Right ventricle myocardium inferior (tissue), 1 donor: ENCODE measurements at places on chromosomes 1 and 21. TPM values are rescaled to one million over a fixed set of nuclear protein-coding genes. Genes with fewer than 3 reads are reported as not detected.

SH2D1B gene
- 0.24 TPM for total RNA-seq

HSD3B1 gene
- not detected for total RNA-seq

PTPRF gene
- total RNA-seq: 7.7 TPM

SYDE2 gene
- 20.7 TPM for total RNA-seq

LIX1L gene
- total RNA-seq: 25.8 TPM

DNA sequence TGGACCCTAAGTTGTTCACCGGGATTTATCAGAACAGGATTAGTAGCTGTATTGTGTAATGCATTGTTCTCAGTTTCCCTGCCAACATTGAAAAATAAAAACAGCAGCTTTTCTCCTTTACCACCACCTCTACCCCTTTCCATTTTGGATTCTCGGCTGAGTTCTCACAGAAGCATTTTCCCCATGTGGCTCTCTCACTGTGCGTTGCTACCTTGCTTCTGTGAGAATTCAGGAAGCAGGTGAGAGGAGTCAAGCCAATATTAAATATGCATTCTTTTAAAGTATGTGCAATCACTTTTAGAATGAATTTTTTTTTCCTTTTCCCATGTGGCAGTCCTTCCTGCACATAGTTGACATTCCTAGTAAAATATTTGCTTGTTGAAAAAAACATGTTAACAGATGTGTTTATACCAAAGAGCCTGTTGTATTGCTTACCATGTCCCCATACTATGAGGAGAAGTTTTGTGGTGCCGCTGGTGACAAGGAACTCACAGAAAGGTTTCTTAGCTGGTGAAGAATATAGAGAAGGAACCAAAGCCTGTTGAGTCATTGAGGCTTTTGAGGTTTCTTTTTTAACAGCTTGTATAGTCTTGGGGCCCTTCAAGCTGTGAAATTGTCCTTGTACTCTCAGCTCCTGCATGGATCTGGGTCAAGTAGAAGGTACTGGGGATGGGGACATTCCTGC, 3.9 kb upstream of the OLFML3 start:
- DNase-seq: no peak

- peak; percentile 31 for DNase-seq
Observed at GRCh38 chr21:45513741-45514310, 28.4 kb downstream of the SLC19A1 start.

GRCh38 chr1:34781071-34781843, at the start of gene GJB3:
GJB3 (plus strand) TSS chr1:34781214; CDS start chr1:34784763, 3,549 bp downstream.
- no peak for DNase-seq

DNA sequence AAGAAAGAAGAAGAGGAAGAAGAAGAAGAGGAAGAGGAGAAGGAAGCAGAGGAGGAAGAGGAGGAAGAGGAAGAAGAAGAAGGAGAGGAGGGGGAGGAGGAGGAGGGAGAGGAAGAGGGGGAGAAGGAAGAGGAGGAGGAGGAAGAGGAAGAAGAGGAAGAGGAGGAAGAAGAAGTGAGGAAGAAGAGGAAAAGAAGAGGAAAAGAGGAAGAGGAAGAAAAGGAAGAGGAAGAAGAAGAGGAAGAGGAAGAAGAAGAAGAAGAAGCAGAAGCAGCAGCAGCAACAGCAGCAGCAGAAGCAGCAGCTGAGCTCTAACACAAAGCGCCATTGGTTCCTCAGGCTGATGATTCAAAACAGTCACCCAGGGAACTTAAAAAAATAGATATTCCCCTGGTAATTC, 34.0 kb downstream of the DNAI4 start:
- no peak for DNase-seq

- no peak for DNase-seq
Observed at GRCh38 chr1:70353601-70354331, 756 bp downstream of the ANKRD13C start.

DNA sequence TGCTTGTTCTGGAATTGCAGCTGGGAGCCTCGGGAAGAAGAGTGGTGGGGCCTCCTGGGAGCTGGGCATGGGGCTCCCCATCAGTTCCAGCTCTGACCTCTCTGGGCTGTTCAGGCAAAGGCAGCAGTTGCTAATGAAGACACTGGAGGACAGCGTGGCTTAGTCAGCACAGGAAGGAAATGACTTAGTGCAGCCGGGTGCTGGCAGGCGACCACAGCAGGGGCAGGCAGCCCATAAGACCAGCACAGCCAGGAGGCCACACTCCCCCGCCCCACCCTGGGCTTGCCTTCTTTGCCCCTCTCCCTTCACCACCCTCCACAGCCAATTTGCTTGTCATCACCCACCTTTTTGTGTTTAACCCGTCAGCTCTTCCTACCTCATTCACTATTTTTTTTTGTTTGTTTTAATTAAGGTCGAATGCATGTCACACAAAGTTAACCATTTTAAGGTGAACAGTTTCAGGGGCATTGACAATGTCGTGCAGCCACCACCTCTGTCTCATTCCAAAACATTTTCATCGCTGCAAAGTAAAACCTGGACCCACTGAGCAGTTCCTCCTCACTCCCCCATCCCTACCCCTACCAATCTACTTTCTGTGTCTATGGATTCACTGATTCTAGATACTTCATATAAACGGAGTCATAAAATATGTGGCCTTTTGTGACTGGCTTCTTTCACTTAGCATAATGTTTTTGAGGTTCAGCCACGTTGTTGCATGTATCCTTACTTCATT, 10.9 kb downstream of the OLIG2 start:
- DNase-seq: no peak

DNA sequence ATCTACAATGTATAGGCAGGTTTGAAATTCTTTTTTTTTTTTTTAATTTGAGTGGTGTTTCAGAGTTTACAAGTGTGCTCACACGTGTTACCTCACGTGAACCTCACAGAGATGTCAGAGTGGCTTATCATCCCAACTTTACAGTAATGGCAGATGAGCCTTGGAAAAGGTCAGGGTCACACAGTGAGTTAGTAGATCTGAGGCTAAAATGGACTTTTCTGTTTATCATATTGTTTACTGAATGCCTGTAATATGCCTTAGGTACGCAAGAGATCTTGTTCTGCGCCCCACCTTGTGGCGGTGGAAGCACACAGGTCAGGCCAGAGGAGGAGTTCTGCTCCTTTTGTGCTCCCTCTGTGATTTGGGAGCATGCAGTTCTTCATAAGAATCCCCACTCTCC, 80.0 kb downstream of the DYRK1A start:
- DNase-seq: no peak

DNA sequence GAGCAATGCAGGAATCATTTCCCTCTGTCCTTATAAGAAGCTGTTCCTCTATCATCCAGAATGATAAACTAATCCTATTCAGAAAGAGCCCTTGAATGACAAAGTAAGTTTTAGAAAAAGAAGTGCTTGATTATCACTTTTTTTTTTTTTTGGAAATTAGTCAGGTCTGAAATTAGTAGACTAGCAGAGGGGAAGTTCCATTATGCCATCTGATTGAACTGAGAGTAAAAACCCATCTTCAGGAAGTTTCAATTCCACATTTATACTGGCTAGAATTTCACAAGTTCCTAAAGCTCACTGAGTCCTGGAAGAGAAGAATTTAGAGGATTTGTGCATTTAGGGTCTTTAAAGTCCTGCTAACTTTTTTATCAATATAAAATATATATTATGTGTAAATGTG, 128.8 kb upstream of the COA6 start:
- DNase-seq: no peak

DNA sequence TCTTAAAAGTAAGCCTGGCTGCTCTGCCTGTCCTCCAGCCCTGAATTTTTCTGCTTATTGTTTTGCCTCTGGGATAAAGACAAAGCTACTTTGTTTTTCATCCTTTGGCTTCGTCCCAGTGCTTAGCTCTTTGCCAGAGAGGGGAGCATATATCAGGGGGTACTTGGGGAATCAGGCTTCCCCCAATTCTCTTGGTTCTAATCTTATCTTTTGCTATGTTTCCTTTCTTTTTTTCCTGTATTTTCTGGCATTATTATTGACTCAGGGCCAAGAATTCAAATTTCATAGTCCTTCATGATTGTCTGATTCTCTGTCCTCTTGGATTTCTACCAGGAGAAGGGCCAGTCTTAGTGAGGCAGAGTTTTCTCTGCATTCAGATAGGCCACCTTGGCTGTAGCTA, 51.2 kb downstream of the GIPC2 start:
- DNase-seq: no peak

DNA sequence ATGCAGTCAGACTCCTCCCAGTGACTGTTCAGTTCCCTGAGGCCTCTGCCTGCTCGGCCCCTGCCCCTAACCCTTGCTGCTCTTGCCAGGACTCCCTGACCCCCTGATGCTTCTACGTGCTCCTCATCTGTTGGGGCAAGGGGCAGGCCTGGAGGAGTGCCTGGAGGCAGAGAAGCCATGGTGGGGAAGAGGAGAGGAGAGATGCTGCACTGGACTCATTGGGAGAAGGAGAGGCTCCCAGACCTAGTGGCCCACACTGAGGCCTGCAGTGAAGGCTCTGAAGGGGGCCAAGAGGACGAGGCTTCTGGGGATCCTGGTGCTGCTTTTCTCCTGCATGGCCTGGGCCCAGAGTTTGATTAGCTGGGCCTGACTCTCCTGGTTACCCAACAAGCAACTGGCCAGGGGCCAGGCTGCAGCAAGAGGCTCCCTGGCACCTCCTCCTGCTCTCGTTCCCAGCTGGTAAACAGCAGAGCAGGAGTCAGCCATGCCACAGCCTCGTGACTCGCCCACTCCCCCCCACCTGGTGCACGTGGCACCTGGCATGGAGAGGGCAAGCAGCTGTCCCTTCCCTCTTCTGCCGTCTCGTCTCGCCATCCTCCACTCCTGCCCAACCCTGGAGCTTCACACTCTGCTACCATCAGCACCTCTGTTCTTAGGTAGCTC, 847 bp upstream of the RORC start:
- DNase-seq: peak; percentile 88

DNA sequence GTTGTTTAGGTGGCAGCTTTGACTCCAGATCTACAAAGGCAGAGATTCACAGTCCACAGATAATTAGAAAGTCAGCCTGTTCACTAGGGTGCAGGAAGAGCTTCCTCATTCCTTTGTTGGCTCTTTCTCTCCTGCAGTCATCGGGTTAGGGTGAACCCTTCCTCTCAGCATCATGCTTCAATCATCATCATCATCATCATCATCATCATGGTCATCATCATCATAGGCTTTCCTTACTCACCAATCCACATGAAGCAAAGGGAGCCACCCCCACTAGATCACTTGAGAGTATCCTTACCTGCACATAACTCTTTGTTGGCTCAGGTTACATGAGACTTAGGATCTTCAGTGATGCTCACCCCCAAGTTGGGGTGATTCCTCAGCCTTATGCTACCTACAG, 19.0 kb downstream of the MPZ start:
- DNase-seq: no peak

DNA sequence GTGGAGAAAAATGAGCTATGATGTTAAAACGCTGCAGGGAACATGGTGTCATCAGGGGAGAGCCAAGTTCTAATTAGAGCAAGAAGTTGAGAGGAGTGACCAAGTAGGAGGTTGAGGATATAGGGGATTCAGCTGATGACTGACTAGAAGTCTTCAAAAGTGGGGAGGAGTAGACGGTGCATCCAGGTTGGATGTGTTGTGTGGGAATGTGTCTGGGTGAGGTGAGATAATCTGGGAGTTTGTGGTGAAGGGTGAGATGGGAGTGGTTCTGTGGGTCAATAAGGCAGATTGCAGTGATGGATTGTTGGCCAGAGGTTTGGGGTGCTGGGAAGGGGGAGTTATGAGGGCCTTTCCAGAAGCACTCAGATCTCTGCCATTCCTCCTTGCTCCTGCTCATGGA, 72.0 kb upstream of the IRF2BP2 start:
- DNase-seq: no peak

DNA sequence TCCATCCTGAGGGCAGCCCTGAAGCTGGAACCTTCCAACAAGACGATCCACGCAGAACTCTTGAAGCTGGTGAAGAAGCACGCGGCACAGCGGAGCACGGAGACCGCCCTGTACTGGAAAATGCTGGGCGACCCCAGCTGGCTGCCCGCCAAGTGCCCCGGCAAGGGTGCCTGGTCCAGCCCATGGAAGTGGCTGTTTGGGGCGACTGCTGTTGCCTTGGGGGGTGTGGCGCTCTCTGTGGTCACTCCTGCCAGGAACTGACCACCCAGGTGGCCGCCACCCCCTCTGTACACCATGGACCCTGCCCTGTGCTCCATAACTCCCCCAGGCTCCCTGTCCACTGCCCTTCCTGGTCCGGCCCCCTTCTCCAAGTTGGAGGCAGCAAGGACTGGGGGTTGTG, 90.8 kb downstream of the PPP1R12B start:
- no peak for DNase-seq
